ENCODE measurements at places on chromosomes 7 and 10.
A peak's percentile ranks its signal among the peaks of the same experiment; 100 is the strongest.

DNA sequence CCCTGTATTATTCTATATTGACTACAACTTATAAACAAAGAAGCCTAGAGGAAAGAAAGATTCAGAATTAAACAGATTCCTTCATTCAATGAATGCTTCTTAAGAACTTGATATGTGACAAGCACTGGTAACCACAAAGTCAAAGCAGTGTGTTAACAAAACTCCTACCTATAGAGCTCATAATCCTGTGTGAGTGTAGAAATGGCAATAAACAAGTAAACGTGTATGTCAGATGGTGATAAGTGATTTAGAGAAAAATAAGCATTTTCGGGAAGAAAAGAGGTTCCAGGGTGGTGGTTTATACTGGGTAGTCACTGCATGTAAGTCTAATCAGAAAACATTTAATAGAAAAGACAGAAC, 141.3 kb downstream of the JMJD1C start:
- no peak for DNase-seq

DNA sequence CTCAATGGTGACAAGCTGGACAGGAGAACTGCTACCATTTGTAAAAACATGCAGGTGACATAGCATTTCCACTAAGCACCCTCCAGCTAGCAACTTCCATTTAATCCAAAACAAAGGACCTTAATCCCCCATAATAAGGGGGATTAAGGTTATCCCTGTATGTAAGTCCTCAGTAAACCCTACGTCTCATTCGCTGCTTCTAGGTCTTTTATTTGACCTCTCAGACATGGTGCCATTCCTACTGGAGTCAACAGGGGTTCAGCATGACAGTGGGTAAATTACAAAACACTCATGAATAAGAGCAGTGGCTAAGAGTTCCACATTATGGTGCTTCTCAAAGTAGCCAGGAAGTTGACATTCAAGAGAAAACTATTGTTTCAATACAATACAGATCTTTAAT, 121.8 kb upstream of the CAV2 start:
- no peak for DNase-seq

- no peak for DNase-seq
Observed at GRCh38 chr7:81788246-81788645, 18.4 kb upstream of the HGF start.

DNA sequence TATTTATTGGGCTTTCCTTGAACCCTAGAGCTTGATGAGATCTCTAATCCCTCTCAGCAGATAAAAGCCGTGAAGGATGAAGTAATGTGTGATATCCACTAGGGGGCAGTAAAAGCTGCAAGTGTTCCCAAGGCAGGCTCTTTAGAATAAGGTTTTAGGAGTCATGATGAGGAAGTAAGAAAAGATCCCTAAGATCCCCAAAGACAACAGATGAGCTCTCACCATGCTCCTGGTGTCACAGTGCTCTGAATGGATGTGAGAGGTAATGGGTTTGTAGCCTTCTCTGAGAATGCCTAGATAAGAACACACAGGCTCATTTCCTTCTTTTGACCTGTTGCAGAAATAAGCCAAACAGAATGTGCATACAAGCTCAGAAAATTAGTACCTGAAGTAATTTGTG, 70.4 kb upstream of the ITPRID1 start:
- peak; percentile 90 for DNase-seq

- no peak for DNase-seq
Observed at GRCh38 chr7:156984174-156984891, 26.1 kb downstream of the MNX1 start.

- no peak for DNase-seq
Observed at GRCh38 chr10:122207596-122207995, 63.5 kb upstream of the BTBD16 start.

GRCh38 chr10:97916586-97916985, 66.9 kb downstream of the GOLGA7B start:
- DNase-seq, result peak; percentile 66

GRCh38 chr7:113092762-113093161, 6.1 kb upstream of the GPR85 start:
- no peak for DNase-seq

- DNase-seq, result no peak
Observed at GRCh38 chr10:18607503-18608378, 43.6 kb downstream of the NSUN6 start.

- DNase-seq, result peak; percentile 79
Observed at GRCh38 chr10:103181244-103181643, 11.8 kb downstream of the NT5C2 start.

- DNase-seq, result no peak
Observed at GRCh38 chr7:23472956-23473843, 2.9 kb upstream of the IGF2BP3 start.

- no peak for DNase-seq
Observed at GRCh38 chr7:39709768-39710311, 86.5 kb downstream of the RALA start.

DNA sequence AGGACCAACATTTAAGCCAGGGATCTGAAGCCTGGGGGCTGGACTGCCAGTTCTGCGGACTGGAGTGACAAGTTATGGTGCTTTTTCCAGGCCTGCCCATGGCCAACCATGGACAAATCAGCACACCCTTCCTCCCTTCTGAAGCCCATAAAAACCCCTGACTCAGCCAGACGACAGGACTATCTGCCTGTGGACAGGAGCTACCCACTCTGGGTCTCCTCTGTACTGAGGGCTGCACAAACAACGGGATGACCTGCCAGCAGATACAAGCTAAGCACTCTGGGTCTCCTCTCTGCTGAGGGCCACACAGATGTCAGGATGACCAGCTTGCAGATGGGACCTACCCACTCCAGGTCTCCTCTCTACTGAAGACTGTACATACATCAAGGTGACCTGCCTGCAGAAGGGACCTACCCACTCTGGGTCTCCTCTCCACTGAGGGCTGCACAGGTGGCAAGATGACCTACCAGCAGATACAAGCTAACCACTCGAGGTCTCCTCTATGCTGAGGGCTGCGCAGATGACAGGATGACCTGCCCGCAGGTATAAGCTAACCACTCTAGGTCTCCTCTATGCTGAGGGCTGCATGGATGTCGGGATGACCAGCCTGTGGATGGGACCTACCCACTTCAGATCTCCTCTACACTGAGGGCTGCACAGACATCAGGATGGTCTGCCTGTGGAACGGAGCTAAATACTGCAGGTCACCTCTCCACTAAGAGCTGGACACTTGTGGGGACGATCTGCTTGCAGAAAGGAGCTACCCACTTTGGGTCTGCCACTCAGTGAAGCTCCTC, 110.1 kb upstream of the GPR22 start:
- DNase-seq, result no peak

- no peak for DNase-seq
Observed at GRCh38 chr7:49030221-49030620, 105.9 kb downstream of the CDC14C start.

DNA sequence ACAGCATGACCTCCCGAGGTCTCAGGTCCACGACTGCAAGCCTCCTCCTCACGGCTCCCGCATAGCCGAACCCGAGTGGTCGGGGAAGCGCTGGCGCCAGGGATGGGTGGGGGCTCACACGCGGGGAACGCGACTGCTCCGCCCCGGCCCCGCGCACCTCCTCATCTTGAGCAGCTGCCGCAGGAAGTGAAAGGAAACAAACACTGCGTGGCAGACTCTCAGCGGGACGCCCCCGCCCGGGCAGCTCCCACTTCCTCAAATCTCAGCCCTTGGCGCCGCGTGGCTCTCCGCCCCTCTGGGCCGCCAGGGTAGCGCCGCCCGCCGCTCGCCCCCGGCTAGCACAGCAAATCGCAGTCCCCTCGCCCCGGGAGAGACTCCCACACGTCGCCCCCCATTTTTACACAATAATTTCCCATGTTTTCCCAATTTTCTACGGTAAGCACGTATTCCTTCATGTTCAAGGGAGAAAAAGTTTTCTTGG, at the start of gene TMEM243:
Gene TMEM243, minus strand, starts transcription at position 188 of the 481 bp plus-strand sequence. CDS start 229 bp downstream, outside the sequence.
- DNase-seq, result peak; percentile 92

GRCh38 chr10:122590153-122590552, 29.6 kb downstream of the DMBT1 start:
- DNase-seq, result no peak

GRCh38 chr7:135573541-135573940, 15.8 kb downstream of the NUP205 start:
- DNase-seq, result no peak

- DNase-seq, result peak; percentile 68
Observed at GRCh38 chr10:69901628-69902505, 100.2 kb downstream of the COL13A1 start.

DNA sequence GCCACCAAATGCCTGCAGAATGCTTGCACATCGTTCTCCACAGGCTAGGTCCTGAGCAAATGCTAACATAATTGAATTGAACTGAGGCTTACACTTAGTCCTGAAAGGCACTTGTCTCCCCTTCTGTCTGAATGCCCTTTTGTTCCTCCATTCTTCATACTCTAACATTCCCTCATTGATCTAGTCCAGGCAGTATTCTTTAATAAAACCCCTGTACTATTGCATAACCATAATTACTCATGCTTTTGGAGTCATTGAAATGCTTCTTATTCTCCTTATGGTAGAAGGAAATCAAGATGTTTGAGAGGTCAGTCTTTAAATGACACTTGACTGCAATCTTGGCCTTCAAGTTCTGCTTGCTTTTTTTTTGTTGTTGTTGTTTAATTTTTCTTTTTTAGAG, 7.1 kb downstream of the PI4K2A start:
- no peak for DNase-seq

GRCh38 chr10:51251110-51251509, 176.8 kb downstream of the PRKG1 start:
- no peak for DNase-seq

- no peak for DNase-seq
Observed at GRCh38 chr7:112587504-112587903, 106.7 kb downstream of the LSMEM1 start.

- DNase-seq, result peak; percentile 56
Observed at GRCh38 chr10:51389415-51390321, 309.7 kb downstream of the CSTF2T start.

GRCh38 chr10:24706479-24707118, 17.1 kb downstream of the ARHGAP21 start:
- peak; percentile 91 for DNase-seq

GRCh38 chr7:66331883-66332282, 126.7 kb downstream of the TPST1 start:
- DNase-seq, result no peak

DNA sequence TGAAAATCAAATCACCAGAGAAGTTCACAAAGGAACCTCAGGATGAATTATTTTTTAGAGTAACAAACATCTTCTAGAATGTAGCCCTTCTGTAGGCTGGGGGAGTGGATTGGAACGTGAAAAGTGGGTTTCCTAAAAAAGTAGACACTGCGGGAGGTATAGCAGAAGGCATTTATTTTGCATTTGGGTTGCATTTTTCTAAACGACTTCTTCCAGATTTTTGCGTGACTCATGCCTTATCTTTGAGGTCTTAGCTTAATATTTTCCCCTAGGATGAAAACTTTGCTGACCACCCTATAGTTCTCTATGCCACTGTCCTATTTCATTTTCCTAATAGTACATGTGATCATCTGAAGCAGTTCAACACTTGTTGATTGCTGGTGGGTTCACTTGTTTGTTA, 112.7 kb upstream of the JCAD start:
- no peak for DNase-seq

- DNase-seq, result no peak
Observed at GRCh38 chr10:124239696-124240095, 146.3 kb upstream of the CHST15 start.

- no peak for DNase-seq
Observed at GRCh38 chr10:30080161-30080560, 20.8 kb upstream of the JCAD start.

DNA sequence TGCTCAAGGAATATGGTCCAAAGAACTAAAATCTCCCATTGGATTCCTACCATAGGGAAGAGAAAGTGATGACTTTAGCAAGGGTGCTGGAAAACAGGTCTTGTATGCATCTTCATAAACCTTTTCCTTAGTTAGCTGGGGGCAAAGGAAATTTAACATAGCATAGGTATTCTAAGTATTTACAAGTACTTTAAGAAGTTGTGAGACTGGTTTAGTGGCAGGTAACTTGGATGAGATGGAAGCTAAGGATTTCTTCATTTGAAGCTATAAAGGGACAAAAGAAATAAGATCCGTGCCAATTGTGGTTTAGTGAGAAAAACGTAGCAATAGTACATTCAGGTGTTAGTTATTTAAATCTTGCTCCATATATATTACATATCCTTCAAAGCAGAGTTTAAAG, 183.4 kb upstream of the TCF7L2 start:
- no peak for DNase-seq

GRCh38 chr7:44385434-44386138, 60.2 kb upstream of the CAMK2B start:
- no peak for DNase-seq

DNA sequence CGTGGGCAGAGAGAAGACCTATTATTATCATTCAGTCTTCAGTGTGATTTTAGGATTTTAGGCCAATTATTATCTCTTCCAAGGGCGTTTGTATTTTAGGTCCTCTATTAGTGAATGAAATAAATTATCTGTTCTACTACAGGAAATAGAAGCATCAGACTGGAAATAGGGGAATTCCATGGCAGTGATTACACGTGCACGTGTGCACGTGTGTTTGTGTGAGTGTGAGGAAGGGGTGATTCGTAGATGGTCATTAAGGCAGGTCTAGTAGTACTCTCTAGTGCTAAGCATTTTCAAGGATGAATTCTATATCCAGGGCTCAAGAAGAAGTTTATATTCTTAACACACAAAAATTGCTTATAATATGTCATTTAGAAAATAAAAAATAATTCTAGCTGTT, 623.2 kb downstream of the GATA3 start:
- DNase-seq, result no peak

GRCh38 chr10:125827133-125827532, 3.8 kb downstream of the BCCIP start:
- DNase-seq, result no peak

DNA sequence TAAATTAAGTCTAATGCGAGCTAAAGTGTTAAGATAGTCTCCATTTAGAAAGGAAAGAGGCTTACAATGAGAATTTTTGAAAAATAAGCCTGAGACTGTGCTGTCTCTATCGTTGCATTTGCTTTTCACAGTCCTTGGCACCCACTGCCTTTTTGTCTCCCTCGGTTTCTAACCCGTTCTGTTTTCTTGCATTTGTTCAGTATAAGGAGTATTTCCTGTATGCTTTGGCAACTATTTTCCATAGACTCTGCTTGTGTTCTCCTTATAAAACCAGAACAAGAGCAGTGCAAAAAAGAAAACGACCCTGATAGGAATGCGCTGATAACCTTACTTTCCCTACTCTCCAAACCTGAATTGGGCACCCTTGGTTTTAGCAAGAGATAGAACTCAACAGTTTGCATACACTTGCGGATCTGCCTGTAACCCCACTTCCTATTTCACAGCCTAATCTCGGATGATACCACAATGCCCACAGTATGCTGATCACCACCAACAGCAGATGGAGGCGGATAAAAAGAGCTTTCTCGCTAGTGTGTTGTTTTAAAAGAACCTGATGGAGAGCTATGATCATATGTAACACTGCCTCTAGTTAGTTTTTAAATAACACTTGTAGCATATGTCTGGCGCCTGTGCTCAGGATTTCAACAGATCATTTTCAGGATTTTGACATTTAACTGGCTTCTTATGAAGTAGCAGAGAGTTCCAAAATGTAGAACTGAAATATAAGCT, 1.6 kb upstream of the ARHGAP12 start:
- DNase-seq, result peak; percentile 60
